HTR-8/SVneo (cell line): ENCODE measurements at places on chromosomes 7 and 10.

DNA sequence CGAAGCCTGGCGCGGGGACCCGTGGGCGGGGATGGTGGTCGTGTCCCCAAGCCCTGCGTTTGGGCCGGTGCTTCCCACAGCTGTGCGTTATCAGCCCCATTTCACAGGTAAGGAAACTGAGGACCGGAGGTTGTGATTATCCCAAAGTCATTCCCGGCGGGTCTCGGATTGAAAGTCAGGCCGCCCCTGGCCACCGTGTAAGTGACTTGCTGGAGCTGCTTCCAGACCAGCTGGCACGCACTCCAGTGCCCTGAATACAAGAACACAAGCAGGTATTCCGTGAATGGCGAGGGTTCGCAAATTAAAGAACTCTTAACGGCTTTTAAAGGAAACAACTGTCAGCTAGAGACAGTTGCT is 675 bp upstream of the ATE1 start:
- no peak for DNase-seq

DNA sequence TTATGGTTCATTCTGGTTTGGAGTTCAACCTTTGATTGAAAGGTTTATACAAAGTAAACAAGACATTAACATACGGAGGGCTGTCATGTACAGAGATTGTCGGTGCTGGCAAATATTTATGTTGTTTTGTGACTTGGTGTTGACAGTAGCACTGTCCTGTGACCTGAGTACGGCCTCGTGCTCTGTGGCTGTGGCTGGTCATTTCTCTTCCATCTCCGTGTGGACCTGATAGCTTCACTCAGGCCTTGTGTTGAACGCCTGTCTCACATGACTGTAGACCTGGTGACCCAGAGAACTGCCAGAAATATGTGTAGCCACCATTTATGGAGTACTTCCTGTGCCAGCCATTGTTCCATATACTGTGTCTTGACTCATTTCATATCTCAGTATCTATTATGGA is 311.6 kb downstream of the CCDC3 start:
- no peak for DNase-seq

- no peak for DNase-seq
Measured at GRCh38 chr7:19480383-19480782, 228.5 kb downstream of the POLR1F start.

DNA sequence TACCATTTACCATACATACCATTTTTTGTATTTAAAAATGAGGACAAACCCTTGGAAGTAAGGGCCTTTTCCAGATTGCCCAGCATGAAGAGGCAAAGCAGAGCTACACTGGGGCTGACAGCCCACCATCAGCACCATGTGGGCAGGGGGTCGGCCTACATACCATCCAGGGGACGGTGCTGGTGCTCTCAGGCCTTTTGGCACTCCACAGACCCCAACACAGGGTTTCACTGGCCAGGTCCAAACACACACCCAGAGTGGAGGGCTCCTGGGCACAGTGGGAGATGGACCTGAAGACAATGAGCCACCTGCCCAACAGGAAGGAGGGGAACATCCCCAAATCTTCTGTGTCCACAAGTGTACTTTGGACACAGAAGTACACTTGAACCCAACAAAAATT is 69.2 kb upstream of the CAMK2B start:
- DNase-seq, result no peak

GRCh38 chr7:4281231-4281993 is 400.7 kb upstream of the FOXK1 start:
- no peak for DNase-seq

DNA sequence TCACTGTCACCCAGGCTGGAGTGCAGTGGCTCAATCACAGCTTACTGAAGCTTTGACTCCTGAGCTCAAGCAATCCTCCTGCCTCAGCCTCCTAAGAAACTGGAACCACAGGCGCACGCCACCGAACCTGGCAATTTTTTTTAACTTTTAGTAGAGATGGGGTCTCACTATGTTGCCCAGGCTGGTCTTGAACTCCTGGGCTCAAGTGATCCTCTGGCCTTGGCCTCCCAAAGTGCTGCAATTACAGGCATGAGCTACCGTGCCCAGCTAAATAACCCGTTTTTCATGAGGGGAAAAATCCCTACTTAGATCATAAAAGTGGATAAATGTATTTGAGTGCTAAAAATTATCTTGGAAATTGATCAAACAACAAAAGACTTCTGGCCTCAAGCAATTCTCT is 200.5 kb upstream of the IMMP2L start:
- no peak for DNase-seq

DNA sequence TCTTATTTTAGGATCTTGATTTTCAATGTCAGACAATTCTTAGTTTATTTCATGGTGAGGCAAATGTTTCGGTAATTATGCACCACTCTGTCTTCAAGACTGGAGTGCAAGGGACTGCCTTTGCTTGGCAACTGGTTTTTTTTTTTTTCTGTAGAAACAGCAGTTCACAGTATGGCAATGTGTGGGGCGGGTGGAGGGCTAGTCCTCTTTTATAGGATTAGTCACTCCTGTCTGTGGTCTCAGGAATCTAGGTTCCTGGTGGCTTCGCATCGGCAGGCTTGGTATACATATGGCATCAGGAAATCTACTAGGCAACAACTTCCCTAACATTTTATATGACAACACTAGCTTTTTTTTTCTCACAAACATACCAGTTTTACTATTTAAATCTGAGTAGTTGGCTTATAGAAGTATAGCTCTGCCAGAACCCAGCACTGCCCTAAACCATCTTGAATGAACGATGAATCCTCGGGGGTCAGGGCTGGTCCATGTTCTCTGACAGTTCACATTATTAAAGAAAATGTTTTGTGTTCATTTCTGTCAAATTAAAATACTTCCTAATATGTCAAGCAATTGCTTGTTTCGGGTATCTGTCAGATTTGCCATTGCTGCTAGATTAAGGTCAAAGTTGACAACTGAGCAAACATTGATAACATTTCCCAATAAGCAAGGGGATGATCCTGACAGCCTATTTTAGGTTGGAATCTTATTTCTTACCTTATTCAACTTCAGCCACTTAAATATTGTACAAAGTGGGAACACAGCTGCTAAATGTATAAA is 289.7 kb upstream of the VSTM2A start:
- no peak for DNase-seq
